ENCODE measurements at places on chromosomes 1 and 21.

DNA sequence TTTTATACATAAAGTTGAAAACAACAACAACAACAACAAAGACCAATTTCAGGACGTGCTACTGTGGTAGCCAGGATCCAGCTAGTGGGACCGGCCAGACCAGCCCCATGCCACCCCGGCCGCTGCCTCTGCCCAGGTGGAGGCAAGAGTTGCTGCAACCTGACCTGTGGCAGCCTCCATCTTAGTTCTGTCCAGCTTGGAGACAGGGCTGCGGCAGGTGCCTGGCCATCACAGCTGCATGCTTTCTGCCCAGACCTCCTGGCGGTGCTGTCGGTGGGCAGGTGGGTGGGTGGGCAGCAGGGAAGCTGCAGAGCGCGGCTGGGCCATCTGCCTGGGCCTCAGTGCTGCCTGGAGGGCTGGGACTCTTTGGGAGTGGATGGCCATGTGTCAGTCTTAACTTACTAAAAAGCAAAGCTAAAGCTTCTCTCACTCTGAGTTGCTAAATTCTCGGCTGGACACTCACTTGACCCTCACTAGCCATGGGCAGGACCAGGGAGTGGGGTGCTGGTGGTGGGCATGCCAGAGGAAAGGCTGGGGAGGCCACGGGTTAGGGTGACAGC, 38.6 kb downstream of the KIAA1614 start:
- no peak for DNase-seq

GRCh38 chr1:9293533-9294404, 1.1 kb downstream of the SPSB1 start:
- DNase-seq: no peak

GRCh38 chr1:35223084-35223630, 30.2 kb upstream of the SFPQ start:
- no peak for DNase-seq

DNA sequence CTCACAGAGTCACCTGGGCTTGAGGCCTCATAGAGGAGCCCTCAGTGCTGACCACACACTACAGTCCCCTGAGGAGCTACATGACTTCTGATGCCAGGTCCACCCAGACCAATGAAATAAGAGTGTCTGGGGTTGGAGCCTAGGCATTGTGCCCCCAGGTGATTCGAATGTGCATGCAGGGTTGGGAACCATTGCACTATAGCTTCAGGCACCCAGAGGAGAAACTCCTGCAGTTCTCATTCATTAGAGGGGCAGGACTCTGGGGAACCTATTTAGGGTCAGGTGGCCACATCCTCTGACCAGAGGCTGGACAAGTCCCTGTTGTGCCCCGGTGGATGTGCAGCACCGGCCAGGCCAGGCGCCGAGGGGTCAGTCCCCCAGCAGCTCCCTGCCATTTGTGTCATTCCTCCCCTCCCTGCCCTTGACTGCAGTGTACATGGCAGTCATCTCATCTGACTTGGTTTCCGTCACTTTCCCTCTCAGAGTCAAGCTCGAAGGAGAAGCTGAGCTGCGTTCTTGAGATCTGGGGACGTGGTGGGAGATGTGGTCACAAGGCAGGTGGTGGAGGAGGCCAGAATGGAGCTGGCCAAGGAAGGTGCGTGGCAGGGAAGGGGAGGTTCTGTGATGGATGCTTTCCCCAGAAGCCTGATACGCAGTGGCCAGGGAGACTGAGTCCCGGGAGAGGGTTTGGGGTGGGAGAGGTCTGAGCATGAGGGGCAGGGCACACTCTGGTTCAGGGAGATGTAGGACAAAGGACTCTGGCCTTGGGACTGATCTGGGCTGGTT, 6.4 kb downstream of the CLDN19 start:
- no peak for DNase-seq

DNA sequence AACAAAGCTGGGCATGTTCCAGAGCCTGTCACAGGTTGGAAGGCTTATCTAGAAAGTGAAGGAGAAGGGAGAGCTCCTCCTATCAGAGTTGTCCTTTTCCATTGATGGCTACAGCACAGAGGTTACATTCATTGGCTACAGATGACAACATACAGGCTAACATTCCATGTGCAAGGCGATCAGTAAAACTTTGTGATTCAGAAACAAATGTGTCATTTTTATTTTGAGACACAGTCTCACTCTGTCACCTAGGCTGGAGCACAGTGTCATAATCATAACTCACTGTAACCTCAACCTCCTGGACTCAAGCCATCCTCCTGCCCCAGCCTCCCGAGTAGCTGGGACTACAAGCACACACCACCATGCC, 32.6 kb downstream of the TRIM67 start:
- no peak for DNase-seq

- no peak for DNase-seq
Observed at GRCh38 chr1:44237721-44238457, 24.6 kb downstream of the DMAP1 start.

DNA sequence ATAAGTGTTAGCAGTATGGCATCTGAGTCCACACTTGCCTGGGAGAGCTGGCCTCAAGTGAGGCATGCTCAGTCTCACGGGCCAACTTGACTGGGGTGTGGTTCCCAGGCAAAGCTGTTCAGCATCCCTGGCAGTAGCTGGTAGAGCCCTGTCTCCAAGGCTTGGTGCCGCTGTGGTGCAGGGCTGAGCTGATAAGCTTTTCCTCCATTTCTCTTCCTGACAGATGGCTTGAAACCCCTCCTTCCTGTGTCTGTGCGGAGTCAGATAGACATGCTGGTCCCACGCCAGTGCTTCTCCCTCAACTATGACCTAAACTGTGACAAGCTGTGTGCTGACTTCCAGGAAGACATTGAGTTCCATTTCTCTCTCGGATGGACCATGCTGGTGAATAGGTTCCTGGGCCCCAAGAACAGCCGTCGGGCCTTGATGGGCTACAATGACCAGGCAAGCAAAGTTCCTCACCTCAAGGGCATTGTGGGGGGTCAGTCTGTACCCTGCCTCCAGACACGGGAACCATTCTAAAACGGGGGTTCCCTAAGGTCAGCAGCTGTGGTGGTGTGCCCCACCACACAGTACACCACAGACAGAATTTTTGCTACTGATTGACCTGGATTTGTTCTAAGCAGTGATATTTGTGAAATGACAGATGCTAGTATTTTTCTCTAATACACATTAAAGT, 13.7 kb upstream of the MIIP start:
- DNase-seq: no peak

DNA sequence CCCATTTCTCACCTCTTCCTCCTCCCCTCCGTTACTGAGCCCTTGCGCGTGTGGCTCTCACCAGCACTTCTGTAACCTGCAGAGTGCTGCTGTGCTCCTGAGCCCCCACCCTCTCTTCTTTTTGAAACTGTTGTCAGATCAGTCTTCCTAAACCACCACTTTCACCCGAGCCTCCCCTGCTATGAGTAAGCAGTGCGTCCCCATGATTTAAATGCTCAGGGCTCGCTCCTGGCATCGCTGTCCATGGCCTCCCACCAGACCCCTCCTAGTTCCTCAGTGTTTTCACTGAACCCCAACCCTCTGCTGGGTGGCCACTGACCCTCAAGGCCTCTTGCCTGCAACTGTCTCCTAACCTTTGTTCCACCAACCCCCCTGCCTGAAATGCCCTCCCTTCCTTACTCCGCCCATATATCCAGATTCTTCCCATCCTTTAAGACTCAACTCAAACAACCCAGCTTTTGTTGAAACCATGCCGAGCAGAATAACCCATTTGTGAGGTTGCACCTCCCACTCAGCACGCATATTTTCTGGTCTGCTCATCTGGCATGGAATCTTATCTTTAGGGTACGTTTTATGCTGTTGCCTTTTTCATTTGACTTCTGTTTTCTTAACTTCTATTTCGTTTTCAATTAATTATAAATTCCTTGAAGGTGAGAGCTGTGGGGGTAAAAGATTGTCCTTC, 64.5 kb upstream of the FAM3B start:
- peak; percentile 53 for DNase-seq

DNA sequence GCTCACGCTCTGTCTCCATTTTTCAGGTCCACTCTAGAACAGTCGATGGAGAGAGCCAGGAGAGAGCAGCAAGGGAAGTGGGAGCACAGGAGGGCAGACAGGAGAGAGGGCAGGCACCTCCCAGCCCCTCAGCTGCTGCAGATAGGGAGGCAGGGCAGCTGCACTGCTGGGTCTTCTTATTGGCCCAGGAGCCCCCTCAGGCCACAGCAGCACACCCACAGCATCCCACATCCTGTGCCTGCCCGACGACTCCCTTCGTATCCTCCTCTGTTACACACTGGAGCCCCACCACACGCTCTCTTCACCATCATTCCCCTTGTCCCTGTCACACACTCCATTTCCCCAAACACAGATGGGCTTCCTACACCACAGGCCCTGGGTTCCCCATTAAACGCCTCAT, 13.7 kb upstream of the ARTN start:
- DNase-seq: no peak

DNA sequence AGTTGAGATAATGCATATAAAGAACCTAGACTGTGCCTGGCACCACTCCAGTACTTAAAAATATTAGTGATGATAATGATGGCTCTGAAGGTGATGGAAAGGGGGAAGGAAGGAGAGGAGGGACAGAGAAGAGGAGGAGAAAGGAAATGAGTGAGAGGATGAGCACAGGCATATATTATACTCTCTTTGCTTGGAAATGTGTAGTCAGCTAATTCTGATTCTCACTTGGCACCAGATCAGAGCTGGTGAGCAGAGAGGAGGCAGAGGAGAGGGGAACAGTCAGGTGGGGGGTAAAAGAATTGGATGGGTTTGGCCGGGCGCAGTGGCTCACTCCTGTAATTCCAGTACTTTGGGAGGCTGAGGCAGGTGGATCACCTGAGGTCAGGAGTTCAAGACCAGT, 24.3 kb upstream of the MYOC start:
- no peak for DNase-seq

- no peak for DNase-seq
Observed at GRCh38 chr21:45910548-45911221, 70.9 kb upstream of the COL6A1 start.

DNA sequence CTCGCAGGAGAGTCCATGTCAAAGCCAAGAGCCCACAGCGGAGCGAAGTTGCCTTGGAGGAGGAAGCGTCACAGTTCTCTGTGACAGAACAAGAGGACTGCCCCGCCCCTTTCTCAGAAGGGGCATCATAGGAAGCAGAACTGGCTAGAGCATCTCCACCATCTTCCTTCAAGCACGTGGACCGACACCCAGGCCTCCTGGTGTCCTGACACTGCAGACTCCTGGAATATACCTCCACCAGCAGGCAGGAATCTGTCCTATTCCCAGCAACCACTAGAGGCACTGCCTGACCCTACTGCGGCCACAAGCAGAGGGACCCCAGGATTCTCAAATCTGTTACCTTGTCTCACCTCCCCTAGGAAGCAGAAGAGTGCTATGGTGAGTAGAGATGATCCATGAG, 37.8 kb downstream of the GPA33 start:
- DNase-seq: no peak

- DNase-seq: no peak
Observed at GRCh38 chr1:181180407-181181031, 92.0 kb downstream of the IER5 start.

DNA sequence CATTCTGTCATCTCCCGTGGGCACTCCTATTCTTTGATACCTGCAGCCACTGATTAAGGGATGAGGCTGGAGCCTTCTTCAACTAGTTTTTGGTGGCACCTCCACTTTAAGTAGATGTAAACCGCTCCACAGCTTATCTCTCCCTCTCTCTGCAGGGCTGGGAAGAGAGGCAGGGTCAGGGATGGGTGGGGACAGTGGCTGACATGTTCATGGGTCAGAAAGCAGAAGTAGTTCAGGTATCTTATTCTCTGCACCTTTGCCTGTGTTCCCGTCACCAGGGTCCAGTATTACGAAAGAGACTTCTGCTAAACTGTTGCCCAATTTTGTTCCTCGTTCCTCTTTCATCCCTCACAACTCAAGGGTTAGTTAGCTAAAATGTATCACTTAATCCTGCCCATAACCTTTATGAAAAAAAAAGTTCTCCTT, 51.7 kb upstream of the EDEM3 start:
- DNase-seq: no peak

GRCh38 chr1:167325151-167325550, 104.5 kb downstream of the POU2F1 start:
- DNase-seq: no peak

DNA sequence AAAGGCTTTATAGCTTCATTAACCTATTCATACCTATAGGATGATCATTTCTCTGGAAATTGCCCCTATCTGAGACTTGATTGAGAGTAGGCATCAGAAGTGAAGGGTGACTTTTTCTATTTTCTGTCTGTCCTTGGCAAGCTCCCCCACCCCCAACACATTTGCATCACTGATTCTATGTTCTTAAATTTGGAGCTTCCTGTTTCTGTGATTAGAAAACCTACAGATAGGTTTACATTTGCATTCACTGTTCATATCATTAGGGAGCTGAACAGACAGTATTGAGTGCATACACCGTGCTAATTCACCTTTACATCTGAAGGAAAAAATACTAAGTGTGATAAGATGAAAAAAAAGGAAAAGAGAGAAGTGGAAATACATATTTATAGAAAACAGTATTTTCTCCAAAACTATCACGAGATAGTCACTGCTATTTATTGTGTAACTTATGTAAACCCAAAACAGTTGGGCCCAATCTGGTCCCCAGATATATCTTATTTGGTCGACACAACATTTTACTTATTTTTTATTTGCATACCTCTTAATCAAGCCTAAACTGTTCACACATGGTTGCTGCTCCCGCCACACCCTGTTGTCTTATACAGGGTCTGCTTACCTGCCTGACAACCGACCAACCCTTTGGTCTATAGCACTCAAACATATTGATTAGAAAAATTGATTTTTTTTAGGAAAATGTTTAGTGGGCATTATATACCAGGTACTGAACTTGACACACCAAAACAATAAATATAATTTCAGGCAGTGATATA, 218.8 kb downstream of the NTNG1 start:
- no peak for DNase-seq

DNA sequence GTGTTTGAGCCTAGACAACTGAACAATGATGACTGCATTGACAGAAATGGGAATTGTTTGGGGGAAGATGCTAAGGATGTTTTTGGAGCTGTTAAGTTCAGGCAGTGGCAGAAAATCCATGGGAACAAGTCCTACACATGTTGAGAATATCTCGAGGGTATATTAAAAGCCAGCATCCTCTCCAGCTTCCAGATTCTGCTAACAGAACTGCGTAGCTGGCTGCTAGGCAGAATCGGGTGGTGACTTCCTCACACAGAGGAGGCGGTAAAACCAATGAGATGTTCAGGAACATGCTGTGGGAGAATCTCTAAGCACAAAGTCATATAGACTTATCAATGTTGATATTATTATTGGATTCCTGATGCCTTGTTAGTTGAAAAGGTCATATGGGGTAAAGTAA, 14.8 kb downstream of the FAM163A start:
- DNase-seq: no peak

GRCh38 chr1:181189691-181190363, 101.3 kb downstream of the IER5 start:
- peak; percentile 11 for DNase-seq

DNA sequence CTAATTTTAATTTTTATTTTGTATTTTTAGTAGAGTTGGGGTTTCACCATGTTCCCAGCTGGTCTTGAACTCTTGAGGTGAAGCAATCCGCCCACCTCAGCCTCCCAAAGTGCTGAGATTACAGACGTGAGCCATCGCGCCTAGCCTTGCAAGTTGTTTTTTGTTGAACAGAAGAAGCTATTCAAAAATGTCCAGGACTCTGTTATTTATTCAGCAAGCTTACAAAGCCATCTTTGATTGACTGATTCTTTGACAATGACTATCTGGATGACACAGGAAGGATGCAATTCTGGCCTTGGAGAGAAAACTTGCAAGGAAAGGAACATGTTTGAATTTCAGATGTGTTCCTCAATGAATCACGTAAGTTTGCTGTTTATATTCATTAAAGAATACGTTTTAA, 63.5 kb downstream of the MAP3K7CL start:
- DNase-seq: no peak

All from stromal cell of bone marrow (primary cell).